Fibroblast of upper back skin (primary cell): ENCODE measurements at places on chromosomes 4 and X.

GRCh38 chrX:133475521-133475920 lies 60.2 kb upstream of the GPC4 start:
- no peak for DNase-seq

DNA sequence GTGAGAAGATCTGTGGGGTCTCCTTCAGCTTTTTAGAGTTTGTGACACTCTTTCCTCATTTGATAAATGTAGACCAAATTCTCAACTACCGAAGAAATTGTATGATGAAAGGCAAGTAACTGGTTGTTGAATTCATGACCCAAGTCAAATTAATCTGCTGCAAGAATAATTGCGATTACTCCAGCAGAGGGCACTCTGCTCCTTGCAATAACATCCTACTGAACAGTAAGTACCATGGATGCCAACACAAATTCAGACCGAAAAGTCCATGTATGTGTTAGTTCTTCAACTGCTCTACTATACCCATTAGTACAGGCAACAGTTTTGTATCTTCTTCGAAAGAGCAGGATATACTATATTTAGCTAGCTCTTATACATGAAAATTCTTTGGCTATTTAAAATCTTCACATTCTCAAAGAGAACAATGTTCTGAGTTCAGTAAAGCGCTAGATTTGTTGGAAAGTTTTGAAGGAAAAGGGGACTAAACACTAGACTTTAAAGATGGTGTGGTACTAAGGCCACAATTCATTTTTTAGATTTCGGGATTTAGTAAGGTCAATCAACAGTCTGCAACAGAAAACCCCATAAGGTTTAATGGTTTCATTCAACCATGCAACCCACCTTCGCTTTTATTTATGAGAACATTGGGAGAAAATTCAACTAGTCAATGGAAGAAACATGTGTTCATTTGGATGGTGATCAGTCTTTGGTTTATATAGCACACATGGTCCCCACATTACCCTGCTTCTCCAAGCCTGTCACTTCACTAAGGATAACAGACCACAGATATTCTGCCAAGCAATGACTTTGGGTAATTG lies 105.4 kb upstream of the TBC1D9 start:
- DNase-seq = peak; percentile 88

DNA sequence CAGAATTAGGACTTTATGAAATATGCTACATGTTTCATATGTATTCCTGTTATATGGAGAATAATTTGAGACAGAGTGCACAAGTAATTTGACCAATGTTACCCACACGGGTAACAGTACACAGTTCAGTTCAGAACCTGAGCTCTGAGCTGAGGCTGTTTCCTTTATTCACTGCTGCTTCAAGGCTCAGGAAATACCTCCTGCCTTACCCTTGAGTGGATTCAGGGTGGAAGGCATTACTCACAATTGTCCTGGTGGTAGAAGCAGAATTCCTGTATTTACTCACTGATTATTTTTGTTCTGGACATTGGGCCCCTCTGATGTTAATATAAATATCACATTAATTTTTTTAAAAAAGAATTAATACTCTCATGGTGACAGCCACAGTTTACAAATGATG lies 73.5 kb upstream of the CAMK2D start:
- peak; percentile 70 for DNase-seq

DNA sequence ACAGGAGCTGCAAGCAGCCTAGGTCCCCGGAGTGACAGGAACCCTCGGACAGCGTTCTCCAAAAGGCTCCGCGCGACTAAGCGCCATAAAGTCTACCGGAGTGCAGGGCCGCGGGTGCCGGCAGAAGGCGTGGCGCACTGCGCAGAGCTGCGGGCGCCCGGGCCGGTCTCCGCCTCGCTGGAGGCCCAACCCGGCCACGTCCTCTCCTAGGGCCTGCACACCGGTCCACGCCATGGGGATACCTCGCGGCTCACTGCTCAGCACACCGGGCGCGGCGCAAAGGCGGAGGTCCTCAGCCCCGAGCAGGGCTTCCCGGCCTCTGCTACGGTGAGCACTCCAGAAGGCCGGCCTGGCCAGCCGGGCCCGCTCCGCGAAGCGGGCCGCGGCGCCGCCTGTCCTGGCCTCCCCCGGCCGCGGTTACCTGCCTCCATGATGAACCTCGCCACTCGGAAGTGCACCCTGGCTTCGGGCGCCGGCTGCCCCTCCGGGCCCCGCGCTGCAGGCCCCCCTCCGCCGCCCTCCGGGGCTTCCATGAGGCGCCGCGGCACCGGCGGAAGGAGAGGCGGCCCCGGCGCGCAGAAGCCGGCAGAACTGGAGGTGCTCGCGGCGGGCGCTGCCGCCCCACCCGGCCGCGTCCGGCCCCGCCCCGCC lies at the start of gene CCNQ:
CCNQ (minus strand) TSS at position 599 of the 651 bp plus-strand sequence; CDS start at position 533, 66 bp downstream.
- DNase-seq = no peak

DNA sequence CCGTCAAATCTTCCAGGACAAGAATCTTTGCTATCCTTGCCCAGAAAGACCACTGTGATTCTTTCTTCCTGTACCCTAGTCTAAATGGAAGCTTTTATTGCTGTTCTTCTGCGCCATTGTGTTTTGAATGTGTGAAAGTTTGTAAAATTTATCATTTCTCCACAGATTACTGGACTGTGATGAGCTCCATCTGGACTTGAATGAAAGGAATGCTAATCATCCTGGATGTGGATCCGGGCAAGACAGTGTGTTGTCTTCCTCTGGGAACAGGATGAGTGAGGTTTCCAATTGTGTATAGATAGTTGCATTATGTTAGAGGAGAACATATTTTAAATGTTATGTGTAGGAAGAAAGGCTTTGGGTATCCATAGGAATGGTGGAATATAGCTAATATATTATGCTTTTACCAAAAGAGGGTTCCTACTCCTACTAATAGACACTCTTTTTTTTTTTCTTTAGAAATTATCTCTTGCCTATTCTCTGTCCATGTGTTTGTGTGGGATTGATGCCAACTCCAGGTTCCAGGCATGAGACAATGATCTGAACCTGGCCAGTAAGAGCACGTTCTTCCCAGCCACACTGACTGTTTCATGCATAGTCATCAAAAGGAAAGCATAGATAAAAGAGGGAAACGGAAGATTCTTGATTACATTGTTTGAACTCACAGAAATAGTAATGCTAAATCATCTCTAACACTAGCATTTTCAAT lies 803.6 kb upstream of the ADGRL3 start:
- DNase-seq = peak; percentile 50

DNA sequence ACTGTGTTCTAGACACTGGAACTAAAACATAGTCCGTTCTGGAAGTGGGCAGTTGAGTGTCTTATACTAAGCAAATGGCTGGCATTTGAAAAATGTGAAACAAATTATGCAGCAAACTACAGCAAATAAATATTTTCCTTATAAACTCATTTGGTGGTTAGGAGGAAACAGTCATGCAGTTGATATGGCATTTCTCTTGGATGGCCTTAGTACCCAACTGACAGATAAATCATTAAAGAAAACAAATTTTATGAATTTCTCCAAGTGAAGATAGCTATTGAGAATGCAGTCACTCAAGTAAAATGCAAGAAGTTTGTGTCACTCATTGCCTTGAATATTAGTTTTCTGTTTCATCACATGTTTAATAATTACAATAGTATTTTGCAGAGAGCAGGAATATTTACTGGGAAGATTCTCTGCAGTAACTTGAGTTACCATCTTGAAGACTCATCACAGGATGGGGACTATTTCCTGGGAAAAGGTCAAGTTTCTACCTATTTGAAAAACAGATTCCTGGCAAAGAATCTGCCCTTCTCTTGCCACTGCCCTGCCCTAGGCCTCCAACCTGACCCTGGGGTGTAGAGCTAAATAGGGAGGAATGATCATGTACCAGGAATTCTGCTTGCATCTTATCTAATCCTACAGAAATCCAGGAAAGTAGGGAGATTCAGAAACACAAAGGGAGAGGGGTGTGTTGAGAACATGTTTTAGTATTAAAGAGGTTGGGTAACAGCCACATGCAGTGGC lies 105.9 kb downstream of the SH3RF1 start:
- DNase-seq = peak; percentile 56

- no peak for DNase-seq
These were observed 11.1 kb downstream of the LSM6 start for GRCh38 chr4:146186596-146186995.

DNA sequence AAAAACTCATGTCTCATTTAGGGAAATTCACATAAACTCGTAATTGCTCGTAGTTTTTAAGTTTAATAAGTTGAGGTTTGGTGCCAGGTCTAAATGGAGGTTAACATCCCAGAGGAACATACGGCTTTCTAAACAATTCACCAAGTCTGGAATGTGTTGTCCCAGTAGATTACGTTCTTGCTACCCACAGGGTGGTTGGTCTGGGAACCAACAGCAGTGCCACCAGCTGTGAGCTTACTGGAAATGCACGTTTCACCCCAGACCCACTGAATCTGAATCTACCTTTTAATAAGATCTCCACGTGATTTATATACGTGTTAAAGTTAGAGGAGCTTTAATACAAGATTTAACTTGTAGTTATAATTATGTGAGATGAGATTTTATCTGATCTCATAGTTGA lies 134.3 kb downstream of the BMPR1B start:
- peak; percentile 3 for DNase-seq

DNA sequence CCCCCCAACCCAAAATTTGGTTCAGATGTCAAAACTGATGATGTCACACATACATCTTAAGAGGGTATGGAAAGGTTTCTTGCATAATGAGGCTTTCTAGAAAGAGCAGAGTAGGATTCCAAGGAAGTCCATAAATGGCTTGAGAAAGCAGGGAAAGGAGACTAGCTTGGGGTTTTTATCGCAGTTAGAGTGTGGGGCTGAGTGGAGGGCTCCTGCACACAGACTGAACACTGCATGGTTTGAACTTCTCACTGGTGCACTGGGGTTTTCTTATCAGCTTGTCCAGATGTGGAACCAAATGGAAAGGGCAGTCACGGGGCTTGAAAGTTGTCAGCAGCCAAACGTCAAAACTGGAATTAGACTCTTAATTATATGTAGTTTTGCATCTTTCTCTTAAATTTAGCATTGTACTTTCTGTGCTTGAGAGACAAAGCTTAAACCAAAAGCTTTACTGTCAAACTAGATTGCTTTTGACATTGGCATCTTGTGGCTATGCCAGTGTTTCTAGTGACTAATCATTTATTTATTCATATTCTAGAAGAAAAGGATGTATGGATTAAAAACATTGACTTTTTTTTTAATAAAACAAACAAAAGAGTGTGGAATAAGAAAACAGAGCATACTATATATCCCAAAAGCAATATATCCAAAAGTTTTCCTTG lies 78.3 kb upstream of the STIM2 start:
- no peak for DNase-seq

DNA sequence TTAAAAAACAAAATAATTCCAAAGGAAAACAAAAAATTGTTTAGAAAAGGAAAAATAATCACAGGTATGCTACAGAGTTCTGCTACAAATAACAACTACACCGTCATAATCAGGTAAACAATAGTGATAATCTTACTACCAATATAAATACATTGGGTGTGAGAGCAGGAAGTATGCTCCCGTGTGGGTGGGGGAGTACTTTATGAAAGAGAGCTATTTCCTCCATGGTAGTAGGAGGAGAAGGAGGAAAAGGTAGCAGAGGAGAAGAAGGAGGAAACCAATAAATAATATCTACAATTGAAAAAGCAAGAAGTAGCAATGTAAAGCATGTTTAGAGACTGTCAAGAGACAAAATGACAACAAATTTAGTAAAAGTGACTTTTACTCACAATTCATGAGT lies 35.1 kb downstream of the TEC start:
- no peak for DNase-seq

DNA sequence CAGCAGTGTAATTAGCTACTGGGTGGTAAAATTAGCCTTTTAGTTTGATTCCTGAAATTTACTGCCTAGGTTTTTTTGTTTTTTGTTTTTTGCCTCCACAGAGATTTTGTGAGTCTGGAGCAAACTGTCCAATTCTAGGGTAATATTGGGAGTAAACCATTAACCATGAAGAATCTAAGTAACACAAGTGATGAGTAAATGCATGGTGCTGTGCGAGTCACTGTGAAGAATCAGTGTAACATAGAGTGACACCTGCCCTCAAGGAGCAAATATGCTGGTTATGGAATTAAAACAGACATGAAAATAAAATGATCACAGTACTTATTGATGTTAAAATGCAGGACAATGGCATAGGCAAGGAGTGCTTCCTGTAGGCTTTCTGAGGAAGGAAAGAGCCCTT lies 60.1 kb downstream of the LRP2BP start:
- DNase-seq = no peak

GRCh38 chr4:41670982-41671381 lies 77.5 kb downstream of the PHOX2B start:
- no peak for DNase-seq

DNA sequence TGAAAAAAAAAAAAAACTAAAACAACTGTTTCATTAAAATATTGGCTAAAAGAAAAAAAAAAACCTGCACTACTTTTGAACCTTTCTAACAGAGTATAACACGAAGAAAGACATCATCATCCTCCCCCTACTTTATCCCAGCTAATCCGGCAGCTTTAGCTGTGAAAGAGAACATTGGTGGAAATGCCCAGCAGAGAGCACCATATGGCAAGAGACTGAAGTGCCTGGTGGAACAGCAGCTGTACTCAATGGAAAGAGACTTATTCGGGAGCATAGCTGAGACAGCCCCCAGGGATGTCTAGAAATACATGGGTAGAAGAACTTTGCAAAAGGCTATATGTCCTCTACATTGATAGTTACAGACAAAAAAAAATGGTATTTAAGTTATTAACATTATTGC lies 30.3 kb downstream of the STPG2 start:
- peak; percentile 26 for DNase-seq

GRCh38 chrX:124275182-124275894 lies 57.1 kb upstream of the TEX13D start:
- DNase-seq = no peak

- DNase-seq = no peak
These were observed 661 bp upstream of the RBM41 start for GRCh38 chrX:107119283-107119682.

GRCh38 chr4:186192066-186192612 lies 772 bp downstream of the CYP4V2 start:
- peak; percentile 31 for DNase-seq

DNA sequence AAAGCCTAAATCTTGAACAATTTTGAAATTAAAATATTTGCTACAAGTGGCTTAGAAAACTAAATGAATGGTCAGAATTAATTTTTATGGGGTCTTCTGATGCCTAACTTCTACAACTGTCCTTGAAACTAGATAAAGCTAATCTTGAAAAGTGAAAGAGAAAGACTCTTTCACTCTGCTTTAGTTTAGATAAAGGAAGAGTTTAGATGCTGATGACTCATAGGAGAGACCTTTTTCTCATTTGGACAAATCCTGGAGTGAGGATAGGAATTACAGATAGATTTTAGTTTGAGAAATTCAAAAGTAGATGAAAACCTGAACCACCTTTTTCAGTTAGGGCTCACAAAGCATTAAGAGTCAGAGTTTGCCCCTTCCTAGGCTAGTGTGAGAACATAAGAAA lies 342.3 kb upstream of the GRID2 start:
- peak; percentile 33 for DNase-seq

DNA sequence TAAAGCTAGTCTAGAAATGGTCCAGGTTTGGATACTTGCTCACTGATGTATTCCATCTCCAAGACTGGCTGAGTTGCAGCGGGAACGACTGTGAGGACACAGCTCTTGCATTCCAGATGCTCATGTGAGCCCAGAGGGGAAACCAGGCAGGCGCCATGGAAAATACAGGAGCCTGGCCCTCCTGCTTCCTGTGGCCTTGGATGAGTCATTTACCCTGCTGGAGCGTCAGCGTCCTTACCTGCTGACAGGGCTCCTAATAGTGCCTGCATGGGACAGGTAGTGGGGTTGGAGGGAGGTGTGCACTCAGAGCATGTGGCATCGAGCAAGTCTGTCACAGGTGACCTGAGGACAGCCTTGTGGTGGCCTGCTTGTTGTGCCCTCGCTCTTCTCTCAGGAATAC lies 69.4 kb downstream of the NSG1 start:
- peak; percentile 28 for DNase-seq

- no peak for DNase-seq
These were observed 46.6 kb upstream of the MAMLD1 start for GRCh38 chrX:150316564-150316963.
